C1 segment of cervical spinal cord (tissue), 14 donors: ENCODE measurements at places on chromosomes 13 and 19.

DNA sequence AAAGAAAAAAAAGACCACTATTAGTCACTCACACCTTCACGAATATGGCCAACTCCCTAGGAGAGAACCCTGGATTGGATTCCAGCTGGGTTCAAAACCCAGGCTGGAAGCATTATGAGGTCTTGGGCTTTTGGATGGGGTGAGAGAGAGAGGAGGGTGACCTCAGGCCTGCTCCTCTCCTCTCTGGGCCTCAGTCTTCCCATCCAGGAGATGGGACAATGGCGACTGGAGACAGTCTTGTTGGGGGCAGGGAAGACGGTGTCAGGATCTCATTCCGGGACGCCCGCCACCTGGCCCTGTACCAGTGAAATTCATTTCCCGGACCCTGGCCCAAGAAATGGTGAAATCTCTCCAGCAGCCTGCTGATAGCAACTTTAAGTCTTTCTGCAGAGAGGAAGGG is 26.3 kb downstream of the TINCR start:
- DNase-seq = no peak

DNA sequence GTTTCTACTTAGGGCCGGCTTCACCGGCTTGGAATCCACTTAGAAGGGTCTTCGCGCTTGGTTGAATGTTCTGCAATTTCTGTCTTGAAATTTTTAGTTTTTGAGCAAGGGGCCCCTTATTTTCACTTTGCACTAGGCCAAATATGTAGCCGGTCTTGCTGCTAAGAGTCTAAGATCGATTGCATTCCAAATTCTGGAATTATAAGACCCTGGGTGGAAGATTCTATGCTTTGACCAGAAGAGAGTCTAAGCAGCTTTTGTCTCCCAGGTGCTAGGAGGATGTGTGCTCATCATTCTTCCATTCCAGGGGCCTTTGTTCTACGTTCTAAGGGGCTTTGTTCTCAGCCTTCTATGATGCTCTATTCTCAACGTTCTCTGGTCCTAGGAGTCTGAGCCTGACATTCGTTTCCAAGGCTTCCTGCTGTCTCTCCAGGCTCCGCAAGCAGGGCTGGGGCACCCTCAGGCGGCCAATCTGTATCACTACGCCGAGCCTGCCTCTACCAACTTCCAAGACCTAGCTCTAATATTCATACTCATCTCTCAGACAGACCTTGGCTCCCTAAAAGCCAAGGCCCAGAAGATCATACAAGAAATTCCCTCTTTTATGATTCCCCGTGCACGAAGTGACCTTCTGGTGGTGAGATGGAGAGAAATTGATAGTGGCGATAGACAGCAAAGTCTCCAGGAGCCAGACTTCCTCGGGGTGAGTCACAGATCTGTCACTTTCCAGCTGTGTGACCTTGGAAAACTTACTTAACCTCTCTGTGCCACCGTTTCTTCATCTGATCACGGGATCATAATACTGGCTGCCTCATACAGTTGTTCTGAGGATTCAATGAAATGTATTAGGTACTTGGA is 982 bp upstream of the DACT3 start:
- DNase-seq = peak; percentile 68

GRCh38 chr13:40974460-40975407 is 44.4 kb downstream of the ELF1 start:
- no peak for DNase-seq

- no peak for DNase-seq
These were observed at the start of gene DCLK1 for GRCh38 chr13:36131222-36131930. DCLK1 (minus strand) TSS chr13:36131382.

DNA sequence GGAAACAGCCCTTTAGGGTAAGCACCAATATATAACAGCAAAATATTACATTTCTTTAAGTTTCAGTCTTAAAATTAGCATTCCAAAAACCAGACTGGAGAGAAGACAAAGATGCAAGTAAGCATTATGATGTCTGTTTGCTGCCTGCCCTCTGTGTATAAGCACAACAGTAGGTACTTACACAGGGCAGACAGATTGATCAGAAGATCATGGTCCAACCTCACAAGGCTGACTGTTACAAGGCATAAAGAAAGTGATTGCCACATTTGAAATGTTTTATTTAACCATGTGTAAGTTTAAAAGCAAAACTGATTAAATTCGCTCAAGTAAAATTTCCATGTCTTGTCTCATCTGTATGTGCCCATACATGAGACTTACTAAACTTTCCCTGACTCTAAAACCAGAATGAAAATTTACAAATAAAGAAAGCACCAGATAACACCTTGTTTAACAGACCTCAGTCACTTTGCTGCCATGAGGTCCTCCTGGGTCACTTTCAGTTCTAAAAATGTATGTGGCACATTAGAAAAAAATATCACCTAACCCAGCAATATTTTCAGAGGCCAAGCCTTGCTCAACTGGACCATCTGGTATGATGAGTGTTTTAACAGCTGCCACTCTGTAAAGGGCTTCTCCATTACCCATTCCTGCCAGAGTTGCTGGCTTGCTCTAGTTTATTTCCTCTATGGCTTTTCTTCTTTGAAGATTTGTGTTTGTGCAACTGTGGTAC is 297.0 kb downstream of the RBM26 start:
- no peak for DNase-seq

GRCh38 chr13:24618011-24618955 is 61.9 kb upstream of the ATP12A start:
- DNase-seq = no peak

DNA sequence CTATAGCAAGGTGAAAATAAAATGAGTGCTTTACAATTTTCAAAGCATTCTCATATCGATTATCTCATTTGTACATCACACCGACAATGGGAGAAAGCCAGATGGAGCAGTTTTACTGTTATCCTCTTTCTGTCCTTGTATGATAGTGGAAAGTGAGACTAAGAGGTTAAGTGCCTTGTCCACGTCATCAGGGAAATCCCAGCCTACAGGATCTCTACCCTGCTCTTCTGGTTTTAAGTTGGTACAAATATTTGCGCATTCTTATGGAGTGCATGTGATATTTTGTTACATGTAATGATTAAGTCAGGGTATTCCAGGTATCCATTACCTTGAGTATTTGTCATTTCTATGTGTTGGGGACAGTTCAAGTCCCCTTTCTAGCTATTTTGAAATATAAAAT is 12.4 kb upstream of the ENOX1 start:
- DNase-seq = no peak

- no peak for DNase-seq
These were observed 30.8 kb upstream of the LRCH1 start for GRCh38 chr13:46521921-46522747.

DNA sequence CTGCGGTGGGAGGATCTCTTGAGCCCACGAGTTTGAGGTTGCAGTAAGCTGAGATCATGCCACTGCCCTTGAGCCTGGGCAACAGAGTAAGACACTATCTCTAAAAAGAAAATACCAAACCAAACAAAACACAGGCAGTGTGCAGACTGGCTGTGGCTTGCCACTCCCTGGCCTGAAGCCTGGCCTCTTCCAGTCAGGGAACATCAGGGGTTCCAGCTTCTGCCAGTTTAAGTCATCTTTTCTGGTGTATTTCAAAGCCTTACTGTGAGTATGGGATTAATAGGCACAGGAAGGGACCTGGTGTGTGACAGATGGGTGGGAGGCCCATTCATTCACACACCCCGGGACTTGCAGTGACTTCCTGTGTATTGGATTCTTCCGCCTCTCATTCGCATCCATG is 27.0 kb upstream of the F2RL3 start:
- no peak for DNase-seq

GRCh38 chr19:29896802-29897201 is 45.2 kb upstream of the URI1 start:
- DNase-seq = no peak

- no peak for DNase-seq
These were observed 6.8 kb downstream of the KLK10 start for GRCh38 chr19:51012661-51013190.

DNA sequence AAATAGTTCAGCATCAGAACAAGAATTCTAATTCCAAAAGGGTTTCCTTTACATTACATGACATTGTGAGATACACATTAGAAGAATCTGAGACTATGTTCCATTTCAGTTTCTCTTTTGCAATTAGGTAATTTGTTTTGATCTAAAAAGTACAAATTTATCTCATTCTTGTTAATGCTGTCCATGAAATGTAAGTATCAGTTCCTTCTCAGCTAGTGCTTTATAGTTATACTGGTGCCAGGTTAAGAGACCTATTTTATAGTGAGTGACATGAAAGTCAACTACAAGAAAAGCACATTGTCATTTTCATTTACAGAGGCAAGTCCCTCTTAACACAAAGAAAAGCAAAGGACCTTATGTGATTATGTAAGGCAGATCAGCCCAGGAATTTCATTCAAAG is 43.9 kb downstream of the RCBTB2 start:
- DNase-seq = no peak

GRCh38 chr13:105343134-105343806 is 1192.2 kb downstream of the EFNB2 start:
- DNase-seq = no peak

DNA sequence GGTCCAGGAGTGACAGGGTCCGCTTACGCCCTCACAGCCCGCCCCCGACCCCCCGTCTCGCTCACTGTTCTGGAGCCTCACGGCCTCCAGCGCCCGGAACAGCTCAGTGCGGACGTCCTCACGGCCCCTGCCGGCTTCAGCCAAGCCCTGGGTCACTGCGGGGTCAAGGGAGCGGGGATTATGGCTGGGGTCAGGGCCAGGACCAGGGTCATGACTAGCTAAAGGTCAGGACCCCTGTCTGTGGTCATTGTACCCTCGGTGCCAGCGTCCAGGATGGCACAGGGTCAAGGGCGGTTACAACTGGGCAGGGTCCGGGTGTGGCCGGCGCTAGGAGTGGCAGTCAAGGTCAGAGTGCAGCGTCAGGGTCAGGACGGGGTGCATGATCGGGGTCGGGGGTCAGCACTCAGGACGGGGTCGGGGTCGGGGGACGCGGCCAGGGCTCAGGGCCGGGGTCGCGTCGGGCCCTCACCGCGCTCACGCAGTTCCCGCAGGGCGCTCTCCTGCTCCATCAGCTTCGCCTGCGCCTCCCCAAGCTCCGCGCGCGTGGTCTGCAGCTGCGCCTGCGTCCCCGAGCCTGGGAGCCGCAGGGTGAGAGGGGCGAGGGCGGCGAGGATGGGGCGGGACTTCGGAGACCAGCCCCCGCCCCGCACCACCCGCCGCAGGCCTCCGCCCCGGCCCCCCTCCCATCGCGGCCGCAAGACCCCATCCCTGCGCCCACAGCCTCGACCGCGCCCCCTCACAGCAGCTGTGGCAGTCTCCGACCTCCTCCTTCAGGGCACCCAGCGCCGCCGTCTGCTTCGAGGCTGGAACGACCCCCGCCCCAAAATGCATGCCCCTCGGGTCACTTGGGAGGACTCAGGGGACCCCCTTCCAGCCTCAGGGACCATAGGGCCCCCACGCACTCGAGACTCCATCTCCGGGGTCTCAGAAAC is 1.4 kb downstream of the CLEC4G start:
- no peak for DNase-seq

DNA sequence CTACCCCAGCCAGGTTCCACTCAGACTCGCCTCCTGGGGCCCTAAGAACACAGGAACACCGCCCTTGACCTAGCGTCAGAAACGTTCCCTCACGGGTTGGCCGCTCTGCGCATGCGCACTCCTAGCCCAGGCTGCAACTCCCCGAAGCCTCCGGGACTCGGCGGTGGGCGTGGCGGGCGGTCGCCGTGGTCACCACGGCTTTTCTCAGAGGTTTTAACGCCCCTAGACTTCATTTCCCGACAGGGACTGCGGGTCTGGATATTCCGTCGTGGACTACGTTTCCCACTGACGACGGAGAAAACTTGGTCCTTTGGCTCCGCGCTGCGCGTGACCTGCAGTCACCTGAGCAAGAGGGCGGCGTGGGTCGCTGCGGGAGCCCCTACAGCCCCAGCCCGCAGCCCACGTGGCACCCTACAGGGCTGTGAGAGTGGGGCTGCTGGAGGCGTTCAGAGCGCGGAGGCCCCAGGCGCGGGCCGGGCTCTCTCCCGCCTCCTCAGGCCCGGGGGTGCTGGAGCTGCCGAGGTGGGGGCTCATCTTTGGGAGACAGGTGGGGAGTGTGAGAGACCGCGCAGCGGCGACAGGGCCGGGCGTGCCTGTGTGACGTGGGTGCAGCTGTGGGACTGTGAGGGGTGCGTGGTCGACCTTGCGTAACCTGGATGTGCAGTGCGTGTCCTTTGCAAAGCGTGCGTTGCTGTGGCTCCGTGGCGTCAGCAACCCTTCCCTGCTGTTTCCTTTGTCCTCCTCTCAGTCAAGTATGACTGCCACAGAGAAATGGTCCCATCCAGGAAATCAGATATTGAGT is 38.0 kb upstream of the ZNF573 start:
- peak; percentile 80 for DNase-seq

DNA sequence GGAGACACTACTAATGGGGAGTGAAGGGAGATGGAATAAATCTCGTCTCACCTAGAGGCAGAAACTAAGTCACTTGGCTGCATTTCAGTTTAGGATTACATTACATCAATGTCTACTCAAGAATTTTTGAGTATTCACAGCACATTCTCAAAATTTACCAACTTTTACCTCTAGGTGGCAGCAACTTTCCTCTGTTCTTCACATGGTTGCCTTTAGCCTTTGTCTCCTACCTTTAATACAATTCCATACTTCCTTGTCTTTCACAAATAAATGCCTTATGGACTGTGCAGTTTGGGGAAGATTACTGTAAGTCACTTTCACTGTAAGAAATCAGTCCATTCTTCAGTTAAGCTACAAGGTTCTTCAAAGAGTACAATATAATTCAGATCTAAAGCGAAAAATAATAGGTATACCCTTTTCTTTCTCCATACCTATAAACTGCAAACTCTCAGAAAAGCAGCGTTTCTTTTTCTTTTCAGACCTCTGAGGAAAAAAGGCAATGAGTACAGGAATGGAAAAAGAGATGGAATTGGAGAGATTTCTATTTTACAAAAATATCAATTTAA is 379.4 kb downstream of the KLF12 start:
- no peak for DNase-seq

- no peak for DNase-seq
These were observed 323.6 kb downstream of the DLEU7 start for GRCh38 chr13:50519866-50520265.

DNA sequence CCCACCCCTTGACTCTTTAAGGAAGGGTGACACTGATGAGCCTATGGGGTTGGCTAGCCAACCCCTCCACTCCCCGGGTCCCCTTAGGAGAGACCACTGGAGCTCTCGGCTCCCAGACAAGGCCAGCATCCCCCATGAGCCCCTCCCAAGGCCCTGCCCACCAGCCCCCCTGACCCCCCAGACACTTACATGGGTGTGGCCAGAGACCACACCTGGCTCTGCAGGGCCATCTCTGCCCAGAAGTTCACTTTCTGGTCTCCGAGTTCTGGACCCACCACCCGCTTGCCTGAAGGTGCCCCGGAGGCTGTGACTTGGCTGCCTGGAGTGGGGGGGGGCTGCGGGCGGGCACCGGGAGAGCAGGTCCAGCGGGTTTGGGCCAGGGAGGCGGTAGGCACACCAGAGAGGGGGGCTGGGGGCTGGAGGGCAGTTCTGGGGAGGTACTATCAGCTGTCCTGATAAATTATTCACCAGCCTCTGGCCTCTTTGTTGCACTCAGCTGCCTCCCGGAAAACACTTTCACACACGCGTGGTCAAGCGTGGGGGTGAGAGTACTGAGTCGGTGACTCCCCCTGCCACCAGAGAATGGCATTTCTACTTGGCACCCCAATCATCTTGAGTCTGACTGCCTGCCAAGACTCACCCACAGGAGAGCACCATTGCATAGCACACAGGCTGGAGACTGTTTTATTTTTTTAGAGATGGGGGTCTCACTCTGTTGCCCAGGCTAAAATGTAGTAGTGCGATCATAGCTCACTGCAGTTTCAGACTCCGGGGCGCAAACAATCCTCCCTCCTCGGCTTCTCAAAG is at the start of gene PALM3:
Gene PALM3 (minus strand): TSS at position 326 of the 807 bp plus-strand sequence. CDS start 96 bp downstream, at position 230.
- no peak for DNase-seq
